ENCODE measurements at places on chromosomes 5 and 9.

DNA sequence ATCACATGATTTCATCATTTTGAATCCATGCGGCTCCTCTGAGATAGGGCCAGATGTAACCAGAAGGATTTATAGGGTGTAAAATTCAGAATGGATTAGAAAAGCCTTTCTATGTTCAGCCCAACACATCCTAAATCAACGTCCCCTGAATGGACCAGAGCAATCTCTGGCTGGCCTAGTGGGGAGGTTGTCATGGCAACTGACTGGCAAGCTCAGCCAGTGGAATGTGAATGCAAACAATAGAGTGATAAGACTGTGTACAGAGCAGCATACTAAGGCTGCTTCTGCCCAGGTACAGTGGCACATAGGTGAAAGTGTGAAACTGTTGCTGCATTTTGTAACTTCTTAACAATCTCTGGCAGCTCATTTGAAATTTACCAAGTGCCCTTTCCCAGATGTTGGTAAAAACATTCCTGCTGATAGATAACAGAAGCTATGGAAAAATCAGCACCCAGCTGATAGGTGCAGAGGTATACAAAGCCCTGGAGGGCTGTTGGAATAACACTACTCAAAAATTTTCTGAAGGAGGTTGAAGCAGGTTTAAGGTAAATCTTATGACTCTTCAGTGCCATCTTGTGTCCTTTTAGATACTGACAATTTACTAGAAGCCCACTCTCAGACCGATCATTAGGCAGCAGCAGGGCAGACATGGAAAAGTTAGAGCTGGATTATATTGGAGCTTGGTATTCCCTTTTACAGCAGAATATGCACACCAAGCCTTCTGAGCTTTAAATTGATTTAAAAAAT, 267.2 kb downstream of the RAB3C start:
- DNase-seq: peak; percentile 81

GRCh38 chr5:44740660-44741059, 68.1 kb upstream of the MRPS30 start:
- DNase-seq: no peak

GRCh38 chr5:23253621-23254198, 253.7 kb upstream of the PRDM9 start:
- DNase-seq: no peak

DNA sequence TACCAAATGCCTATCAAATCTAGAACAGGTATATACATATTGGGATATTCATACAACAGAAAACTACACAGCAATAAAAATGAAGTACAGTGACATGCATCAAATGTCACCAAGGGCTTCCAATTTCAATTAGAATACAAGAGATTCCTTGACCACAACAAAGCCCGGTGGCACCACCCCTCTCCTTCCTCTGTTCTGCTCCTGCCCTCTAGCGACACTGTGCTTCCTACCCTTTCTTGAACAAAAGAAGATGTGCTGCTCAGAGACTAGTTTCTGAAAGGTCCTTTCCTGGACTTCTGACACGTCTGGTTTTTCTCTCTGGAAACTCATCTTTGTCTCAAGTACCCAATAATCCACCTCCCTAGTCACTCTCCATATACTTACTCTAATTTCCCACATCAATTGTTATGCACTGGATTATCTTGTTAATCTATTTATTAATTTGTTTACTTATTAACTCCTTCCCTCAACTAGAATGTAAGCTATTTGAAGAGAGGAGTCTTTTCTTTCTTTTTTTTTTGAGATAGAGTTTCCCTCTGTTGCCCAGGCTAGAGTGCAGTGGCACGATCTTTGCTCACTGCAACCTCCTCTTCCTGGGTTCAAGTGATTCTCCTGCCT, 70.4 kb upstream of the CTSV start:
- peak; percentile 91 for DNase-seq

GRCh38 chr5:151264113-151264512, 11.1 kb downstream of the GM2A start:
- no peak for DNase-seq

DNA sequence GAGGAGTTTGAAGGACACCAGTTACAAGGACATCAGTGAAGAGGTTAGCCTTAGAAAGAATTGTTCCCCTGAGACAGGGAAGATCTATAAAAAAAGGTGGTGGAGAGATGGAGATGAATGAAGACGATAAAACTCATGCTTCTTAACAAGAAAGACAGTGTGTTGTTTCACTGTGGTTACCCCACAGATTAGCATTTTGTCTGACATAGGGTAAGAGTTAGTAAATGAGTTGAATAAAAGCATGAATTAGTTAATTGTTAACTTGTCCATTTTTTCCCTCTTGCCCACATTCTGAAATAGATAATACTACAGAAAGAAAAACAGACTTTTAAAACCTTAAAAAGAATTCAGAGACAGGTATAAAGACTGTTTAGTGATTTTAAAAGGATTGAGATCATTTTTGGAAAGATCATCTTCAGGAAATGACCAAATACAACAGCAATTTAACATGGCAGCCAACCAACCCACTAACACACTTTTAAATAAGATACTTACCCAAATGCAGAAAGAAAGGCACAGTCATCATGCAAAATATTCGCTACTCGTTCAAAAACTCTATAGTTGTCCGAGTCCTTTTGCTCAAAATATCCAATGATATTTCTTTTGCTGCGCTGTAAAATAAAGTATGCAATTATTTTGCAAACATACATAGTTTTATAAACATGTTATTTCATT, 78.5 kb downstream of the ERP44 start:
- DNase-seq: no peak

DNA sequence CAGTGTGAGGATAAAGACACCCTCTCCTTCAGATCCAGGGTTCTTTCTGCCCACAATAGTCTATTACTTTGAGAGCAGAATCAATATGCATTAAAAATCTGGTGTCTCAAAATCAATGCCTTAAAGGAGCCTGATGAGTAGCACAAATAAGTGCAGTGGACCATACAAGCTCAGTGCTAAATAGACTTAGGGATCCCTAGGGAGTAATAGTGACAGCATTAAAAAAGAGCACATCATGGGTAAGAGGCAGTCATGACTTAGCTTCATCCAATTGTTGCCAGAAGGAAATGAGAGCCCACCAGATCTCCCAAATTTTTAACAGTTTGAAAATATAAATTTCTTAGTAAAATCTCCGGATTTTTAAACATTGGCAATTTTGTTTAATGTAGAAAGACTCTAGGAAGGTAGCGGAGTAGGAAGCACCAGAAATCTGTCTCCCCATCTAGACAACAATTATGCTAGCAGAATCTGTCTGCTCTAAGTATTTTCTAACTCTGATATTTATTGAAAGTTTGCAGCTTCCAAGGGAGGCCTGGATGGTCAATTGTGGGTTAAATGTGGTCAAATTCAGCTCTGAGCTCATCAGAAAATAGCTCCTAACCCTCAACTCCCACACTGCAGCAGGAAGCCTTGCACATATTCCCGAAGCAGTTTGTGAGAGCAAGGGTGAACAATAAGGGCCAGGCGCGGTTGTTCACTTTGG, 443.9 kb downstream of the TLE1 start:
- no peak for DNase-seq

GRCh38 chr5:14250748-14251701, 107.9 kb downstream of the TRIO start:
- DNase-seq: no peak

- DNase-seq: no peak
These were observed 49.2 kb downstream of the IRX2 start for GRCh38 chr5:2702096-2702879.

DNA sequence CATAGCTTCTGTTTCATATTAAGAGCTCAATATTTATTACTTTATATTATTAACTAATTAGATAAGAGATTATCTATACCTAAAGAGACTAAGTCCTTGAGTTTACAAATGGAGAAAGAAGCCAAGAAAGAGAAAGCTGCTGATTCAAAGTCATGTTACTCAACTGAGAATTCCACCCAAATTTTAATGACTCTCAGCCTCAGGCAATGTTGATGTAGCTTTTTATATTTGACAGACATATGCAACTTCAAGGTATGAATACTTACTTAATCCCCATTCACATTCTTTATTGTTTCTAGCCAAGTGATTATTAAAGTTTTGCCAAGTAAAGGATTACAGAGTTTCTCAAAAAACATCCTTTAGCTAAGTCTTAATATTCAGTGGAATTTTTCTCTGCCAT, 527.5 kb upstream of the NMUR2 start:
- DNase-seq: no peak
